Keratinocyte (primary cell): ENCODE measurements at places on chromosomes 12 and 14. TPM values are rescaled to one million over a fixed set of nuclear protein-coding genes. Genes with fewer than 3 reads are reported as not detected.

INHBE gene
- polyA plus RNA-seq, result not detected in 3 replicates

SPIC gene
- polyA plus RNA-seq, result not detected in 3 replicates

ADCY6 gene
- polyA plus RNA-seq, result 11.9 to 22.8 TPM (median 13.2 TPM) in 3 replicates

CTSG gene
- polyA plus RNA-seq, result not detected in 3 replicates

INHBC gene
- 0.04 TPM in 1 of 3 replicates, not detected in the others for polyA plus RNA-seq

PGF gene
- polyA plus RNA-seq, result 16.5 to 19.0 TPM (median 17.5 TPM) in 3 replicates

ANKRD33 gene
- not detected in 3 replicates for polyA plus RNA-seq

DNA sequence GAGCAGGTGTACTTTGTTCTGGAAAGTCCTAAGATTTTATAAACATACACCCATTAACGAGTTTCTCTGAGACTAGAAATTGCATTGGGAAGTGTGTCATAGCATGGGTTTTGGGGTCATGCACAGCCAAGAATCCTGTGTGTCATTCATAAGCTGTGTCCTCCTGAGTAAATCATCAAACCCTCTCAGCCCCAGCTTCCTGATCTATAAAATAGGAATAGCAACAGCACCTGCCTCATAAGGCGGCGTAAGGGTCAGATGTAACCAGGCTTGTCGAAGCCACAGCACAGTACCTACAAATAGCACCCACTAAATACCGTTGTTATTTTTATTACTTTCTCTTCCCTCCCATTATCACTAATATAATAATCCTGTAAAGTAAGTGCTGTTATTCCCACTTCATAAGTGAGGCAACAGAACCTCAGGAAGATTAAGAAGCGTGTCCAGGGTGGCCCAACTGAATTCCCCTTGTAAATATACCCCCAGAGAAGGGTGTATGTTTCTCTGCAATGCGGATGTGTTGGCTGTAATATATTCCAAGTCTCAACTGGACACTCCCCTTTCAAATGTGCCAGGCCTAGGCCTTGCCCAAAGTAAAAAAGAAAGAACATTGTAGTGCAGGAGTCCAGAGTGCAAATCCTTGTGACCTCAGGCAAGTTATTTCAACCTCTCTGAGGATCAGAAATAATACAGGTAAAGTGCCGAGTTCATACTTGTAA lies 188.3 kb upstream of the BCL2L14 start:
- DNase-seq, result no peak
- H3K27ac ChIP-seq, result no peak overlapping the region

GRCh38 chr12:31897781-31898503 lies 61.3 kb upstream of the RESF1 start:
- H3K4me3 ChIP-seq, result no peak overlapping the region
- no peaks in the 10 kb centered on the region for H3K36me3 ChIP-seq
- no peaks in the 10 kb centered on the region for H3K27me3 ChIP-seq
- DNase-seq, result no peak
- H3K4me1 ChIP-seq, result no peaks in the 10 kb centered on the region

DNA sequence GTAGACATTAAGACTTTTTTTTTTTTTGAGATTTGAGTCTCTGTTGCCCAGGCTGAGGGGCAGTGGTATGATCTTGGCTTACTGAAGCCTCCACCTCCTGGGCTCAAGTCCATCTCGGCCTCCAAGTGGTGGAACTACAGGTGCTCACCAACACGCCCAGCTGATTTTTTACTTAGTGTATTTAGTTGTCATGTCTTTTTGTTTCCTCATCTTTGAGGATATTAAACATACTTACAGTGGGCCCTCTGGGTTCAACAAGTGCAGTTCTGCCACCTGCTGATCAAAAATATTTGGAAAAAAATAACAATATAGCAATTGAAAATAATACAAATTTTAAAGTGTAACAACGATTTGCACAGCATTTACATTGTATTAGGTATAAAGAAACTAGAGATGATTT lies 4.4 kb upstream of the B4GALNT1 start:
- H3K27me3 ChIP-seq, result peaks cover 24% of the 10 kb centered on the region
- H3K27ac ChIP-seq, result no peak overlapping the region
- DNase-seq, result no peak
- H3K4me3 ChIP-seq, result no peak overlapping the region
- peaks cover 2% of the 10 kb centered on the region for H3K4me1 ChIP-seq
- H3K36me3 ChIP-seq, result no peaks in the 10 kb centered on the region

DNA sequence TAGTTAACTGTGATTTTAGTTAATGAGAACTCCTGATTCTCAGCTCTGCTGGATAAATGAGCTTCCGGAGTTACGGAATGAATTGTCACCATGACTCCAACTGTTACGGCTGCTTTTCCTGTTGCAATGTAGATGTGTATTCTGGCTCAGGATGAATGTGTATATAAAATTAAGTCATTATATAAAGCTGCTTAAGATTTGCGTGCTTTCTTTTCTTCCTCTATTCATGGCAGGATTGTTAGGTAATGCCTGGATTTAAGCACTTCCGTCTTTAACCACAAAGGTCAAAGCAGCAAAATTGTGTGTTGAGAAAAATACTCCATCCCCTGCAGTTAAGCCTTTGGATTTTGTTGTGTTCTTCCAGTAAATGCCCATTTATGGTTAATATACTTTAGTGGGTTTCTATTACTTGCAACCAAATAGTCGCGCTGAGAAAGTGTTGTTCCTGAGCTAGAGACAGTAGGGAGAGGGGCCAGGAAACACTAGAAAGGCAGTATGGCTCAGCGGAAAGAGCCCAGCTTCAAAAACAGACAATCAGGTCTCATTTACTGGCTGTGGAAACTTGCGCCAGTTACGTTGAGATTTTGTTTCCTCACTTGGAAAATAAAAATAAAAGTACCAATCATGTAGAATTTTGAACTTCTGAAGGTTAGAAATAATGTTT lies 9.4 kb upstream of the CCDC175 start:
- no peaks in the 10 kb centered on the region for H3K36me3 ChIP-seq
- H3K27me3 ChIP-seq, result no peaks in the 10 kb centered on the region

- no peak overlapping the region for H3K4me3 ChIP-seq
- H3K27me3 ChIP-seq, result no peaks in the 10 kb centered on the region
- DNase-seq, result no peak
- peaks cover 24% of the 10 kb centered on the region for H3K4me1 ChIP-seq
- peaks cover 4% of the 10 kb centered on the region for H3K36me3 ChIP-seq
- no peak overlapping the region for H3K27ac ChIP-seq
Observed at GRCh38 chr14:61749264-61749663, 13.0 kb upstream of the SNAPC1 start.

- H3K4me1 ChIP-seq, result no peaks in the 10 kb centered on the region
- no peaks in the 10 kb centered on the region for H3K27me3 ChIP-seq
- DNase-seq, result no peak
- no peak overlapping the region for H3K27ac ChIP-seq
- no peak overlapping the region for H3K4me3 ChIP-seq
Observed at GRCh38 chr12:26705851-26706250, 127.1 kb downstream of the ITPR2 start.

DNA sequence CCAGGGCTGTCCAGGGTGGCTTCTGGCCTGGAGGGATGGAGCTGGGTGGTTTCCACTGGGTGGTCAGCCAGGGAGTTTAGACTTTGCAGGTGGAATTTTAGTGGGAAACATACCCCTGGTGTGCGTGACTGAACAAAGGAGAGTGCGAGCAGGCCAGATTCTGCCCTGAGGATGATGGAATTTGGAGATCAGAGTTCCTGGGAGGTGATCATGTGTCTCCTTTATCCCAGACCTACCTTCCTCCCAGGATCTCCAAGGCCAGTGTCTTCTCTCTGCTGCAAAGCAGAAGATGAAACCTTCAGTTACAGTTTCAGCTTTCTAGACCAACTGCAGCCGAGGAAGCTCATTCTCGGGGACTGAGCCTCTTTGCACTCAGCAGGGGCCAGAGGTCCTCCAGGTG lies 33.2 kb downstream of the RPH3A start:
- no peaks in the 10 kb centered on the region for H3K4me1 ChIP-seq
- no peaks in the 10 kb centered on the region for H3K36me3 ChIP-seq
- no peak overlapping the region for H3K27ac ChIP-seq

- H3K4me3 ChIP-seq, result no peak overlapping the region
- H3K4me1 ChIP-seq, result no peaks in the 10 kb centered on the region
- DNase-seq, result no peak
- H3K27me3 ChIP-seq, result no peaks in the 10 kb centered on the region
Observed at GRCh38 chr12:44245932-44246331, 410.1 kb downstream of the TMEM117 start.

DNA sequence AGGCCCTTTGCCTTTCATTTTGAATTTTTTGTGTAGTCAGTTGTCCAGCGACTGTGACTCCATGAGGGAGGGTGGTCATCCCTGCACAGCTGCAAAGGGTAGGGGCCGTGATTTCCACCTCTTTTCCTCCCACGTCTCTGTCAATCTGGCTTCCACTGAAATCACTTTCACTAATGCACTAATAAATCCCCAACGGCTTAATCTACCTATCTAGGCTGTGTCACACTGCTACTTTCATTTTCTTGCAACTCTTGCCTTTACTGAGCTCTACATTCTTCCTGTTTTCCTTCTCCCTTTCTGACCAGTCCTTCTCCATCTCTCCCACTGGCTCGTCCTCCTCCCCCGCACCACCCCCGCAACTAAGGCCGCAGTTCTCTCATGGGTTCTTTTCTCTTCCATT lies 212.3 kb upstream of the FOXN3 start:
- H3K4me1 ChIP-seq, result peaks cover 19% of the 10 kb centered on the region
- no peak for DNase-seq
- no peaks in the 10 kb centered on the region for H3K27me3 ChIP-seq
- no peak overlapping the region for H3K4me3 ChIP-seq
- no peak overlapping the region for H3K27ac ChIP-seq
- H3K36me3 ChIP-seq, result no peaks in the 10 kb centered on the region

DNA sequence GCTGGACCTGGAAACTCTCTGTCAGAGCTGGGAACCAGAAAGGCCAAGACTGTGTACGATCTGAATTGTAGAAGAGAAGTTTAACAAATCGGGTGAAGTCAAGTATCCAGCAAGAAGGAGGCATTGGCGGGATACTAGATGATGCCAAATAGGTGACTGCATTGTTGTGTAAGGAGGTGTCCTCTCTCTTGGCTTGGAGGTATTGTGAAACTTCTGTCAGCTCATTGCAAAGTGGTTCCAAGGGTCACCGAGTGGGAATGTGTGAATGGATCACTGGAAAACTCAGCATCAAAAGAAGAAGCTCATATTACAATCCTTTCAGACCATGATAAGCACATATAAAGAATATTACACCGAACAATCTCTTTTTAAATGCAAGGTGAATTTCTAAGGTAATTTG lies 11.7 kb downstream of the NAV3 start:
- H3K4me3 ChIP-seq, result no peak overlapping the region
- no peaks in the 10 kb centered on the region for H3K36me3 ChIP-seq
- peaks cover 26% of the 10 kb centered on the region for H3K4me1 ChIP-seq
- DNase-seq, result no peak

GRCh38 chr12:94242901-94243300 lies 94.5 kb downstream of the PLXNC1 start:
- no peak overlapping the region for H3K27ac ChIP-seq

DNA sequence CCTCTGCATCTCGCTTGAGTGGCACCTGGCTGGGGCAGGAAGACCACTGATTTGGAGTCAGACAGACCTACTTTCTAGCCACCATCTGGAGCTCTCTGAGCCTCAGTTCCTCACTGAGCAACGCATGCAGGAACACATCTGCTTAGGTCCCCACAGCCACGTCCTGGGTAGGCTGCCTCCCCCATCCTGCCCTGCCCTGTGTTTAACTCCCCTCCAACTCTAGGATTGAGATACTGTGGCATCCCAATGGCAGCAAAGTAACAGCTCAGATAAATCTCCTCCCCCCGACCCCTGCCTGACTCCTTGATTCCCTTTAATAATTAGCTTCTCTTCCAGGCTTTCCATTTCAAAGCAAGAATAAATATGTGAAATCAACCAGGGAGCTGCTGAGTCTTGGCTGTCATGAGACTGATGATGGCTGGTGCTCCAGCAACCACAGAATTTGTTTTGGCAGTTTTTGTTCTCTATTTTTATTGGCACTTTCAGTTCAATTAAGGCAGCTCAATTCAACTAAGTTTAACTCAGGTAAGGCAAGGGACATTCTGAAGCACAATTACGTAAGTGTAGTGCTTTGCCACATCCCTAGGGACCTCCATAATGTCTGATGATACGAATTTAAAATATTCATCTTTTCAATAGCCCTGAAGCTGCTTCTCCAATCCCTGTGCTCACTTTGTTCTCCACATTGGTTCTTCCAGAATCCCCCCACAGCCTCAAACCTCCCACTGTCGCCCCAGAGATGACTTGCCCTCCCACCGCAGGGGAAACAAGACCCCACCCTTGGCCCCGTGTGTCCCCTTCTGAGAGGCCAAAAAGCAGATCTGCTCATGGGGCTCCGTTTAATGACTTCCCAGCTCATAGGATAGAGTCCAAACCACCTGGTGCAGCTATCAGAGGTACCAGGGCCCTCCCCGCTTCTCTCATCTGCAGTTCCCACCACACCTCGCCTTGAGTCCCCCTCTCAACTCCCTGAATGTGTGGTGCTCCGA lies 58.2 kb downstream of the ESR2 start:
- no peaks in the 10 kb centered on the region for H3K36me3 ChIP-seq
- H3K4me3 ChIP-seq, result no peak overlapping the region
- peaks cover 4% of the 10 kb centered on the region for H3K4me1 ChIP-seq
- H3K27me3 ChIP-seq, result peaks cover 3% of the 10 kb centered on the region
